Activated T-helper 9 cell treated with anti-CD3 and anti-CD28 coated beads, Interleukin-2, amount 50 U/mL, for 16 hours (primary cell): ENCODE measurements at places on chromosomes 7 and 10.

DNA sequence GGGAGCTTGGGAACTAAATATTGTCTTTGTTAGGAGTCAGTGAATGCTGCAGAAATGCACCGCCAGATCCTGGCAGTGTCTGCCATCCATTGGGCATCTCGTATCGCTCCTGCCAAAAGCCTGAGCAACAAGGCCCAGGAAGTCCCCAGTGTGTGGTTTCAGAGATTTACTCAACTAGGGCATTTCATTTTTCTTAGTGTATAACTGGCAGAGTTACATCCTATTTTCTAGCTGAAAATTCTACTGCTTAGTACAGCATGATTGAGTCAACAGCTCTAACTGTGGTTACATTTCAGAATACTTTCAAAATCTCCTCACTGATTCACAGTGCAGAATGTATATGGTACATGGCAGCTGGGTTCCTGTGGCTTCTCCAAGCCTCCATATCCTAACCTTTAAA is 95.8 kb upstream of the CREB5 start:
- no peak for DNase-seq

GRCh38 chr7:113159746-113160339 is 41.5 kb upstream of the SMIM30 start:
- DNase-seq, result no peak

GRCh38 chr7:50347693-50348092 is 43.2 kb downstream of the IKZF1 start:
- DNase-seq, result no peak

GRCh38 chr7:40649247-40649646 is 514.4 kb downstream of the SUGCT start:
- DNase-seq, result no peak

DNA sequence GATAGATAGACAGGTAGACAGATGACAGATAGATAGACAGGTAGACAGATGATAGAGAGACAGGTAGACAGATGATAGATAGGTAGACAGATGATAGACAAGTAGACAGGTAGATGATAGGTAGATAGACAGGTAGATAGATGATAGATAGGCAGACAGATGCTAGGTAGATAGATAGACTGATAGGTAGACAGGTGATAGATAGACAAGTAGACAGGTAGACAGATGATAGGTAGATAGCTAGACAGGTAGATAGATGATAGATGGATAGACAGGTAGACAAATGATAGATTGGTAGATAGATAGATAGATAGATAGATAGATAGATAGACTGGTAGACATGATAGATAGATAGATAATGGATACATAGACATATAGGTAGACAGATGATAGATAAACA is 93.4 kb upstream of the ADRB1 start:
- no peak for DNase-seq

DNA sequence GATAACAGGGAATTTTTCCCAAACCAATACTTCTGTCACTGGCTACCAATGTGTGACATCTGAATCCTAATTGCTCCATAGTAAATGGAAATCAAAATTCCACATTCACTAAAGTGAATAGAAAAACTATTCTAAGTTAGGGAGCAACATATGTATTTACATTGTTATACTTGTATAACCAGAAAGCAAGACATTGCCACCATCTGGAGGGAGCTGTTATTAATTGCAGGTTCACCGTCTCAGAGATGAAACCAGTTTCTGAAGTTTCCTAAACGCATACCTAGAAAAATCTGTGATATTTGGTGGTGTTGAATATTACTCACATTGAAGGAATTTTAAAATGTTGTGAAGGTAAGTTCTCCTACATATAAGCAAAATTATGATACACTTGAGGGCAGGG is 390.1 kb downstream of the NXPH1 start:
- no peak for DNase-seq

DNA sequence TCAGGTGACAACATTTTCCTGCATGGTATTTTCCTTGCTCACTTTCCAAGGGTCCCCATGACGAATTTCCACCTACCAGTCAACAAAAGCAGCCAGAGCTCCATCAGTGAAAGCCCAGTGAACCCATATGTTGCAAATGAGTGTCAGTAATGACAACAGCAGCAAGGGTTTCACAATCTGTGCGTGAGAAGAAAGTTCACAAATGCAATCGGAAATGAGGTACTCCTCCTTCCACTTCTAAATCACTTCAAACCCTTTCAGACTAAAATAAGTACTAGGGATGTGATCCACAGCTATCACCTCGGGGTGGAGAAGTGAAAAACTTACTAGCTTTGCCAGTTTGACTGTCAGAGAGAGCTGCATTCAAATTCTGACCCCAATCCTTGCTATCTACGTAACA is 55.6 kb upstream of the BET1 start:
- DNase-seq, result no peak

GRCh38 chr7:2251381-2251780 is 9.4 kb downstream of the NUDT1 start:
- no peak for DNase-seq

- DNase-seq, result no peak
These were observed 62.6 kb downstream of the GLI3 start for GRCh38 chr7:42174391-42174912.

GRCh38 chr7:103784646-103785286 is 204.7 kb downstream of the RELN start:
- no peak for DNase-seq

DNA sequence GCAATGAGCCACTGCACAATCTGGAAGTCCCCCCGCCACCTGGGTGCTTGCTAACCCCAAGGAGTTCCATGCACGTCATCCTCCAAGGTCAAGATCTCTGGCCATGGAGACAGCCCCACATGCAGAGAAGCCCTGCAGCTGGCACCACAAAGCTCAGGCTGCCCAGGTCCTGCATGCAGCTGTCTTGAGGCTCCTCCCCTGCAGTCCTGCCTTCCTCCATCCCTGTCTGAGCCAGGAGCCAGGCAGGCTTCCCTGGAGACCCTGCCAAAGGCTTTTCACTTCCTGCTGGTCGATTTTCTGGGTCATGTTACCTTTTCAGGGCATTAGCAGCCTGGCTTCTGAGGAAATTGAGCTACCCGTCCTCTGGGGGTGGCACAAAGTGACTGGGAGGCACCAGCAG is 12.5 kb upstream of the TMEM72 start:
- DNase-seq, result no peak

DNA sequence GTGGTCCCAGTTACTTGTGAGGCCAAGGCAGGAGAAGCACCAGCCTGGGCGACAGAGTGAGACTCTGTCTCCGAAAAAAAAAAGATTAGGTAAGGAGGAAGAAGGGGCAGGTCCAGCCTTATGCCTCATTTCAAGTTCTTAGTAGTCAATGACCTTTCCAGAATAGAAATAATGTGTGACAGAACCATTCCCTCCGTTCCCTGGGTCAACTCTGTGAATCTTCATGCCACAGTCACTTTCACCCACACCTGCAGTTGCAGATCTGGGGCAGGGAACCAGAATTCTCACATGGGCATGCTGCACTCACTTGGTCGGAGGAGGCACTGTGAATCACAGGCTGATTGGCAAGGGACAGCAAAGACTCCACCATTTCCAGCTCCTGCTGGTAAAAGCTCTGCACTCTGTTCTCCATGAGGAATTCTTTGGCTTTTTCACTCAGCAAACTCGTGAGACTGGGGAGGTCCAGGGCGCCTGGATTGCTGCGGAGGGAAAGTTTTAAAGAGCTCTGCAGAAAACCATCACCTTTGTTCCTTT is 20.7 kb downstream of the STN1 start:
- DNase-seq, result no peak

DNA sequence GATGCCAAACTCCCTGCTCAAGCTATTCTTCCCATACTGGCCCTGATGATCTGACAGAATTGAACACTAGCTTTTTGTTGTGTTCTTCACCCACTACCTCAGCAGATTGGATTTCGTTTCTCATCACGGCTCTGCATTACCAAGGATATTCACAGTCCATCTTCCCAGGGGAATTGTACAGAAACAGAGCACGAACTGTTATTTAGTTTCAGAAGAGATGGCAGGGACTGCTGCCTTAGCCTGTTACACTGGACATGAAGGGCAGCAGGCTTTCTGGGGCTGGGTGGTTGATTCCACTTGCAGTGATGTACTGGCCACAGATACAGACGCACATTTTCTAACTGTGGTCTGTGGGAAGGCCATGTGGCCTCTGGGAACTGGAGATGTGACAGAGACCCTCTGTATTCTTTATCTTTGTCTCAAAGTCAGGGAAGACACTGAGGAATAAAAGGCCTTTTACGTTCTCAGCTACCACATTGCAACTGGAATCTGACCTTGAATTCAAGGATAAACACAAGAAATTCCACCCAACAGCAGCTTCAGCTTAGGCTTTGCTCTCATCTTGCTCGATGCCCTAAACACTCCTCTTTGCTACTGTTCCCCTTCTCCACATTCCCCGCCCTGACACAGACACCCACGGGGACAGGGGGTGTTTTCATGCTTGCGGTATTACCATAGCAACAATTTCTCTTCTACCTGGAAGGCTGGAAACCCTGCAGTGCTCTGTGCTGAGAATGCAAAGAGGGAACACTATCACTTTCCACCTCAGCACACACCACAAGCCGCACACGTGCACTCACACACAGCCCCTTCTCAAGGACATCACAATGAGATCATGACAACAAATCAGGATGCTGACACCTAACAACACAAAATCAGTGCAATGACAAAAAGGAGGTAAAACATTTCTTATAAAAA is 81.7 kb downstream of the RNF216 start:
- peak; percentile 61 for DNase-seq

- no peak for DNase-seq
These were observed 223.7 kb upstream of the HABP2 start for GRCh38 chr10:113329121-113329596.

GRCh38 chr7:136062625-136063325 is 85.6 kb upstream of the MTPN start:
- DNase-seq, result no peak
